ENCODE measurements at places on chromosomes 4 and X.

DNA sequence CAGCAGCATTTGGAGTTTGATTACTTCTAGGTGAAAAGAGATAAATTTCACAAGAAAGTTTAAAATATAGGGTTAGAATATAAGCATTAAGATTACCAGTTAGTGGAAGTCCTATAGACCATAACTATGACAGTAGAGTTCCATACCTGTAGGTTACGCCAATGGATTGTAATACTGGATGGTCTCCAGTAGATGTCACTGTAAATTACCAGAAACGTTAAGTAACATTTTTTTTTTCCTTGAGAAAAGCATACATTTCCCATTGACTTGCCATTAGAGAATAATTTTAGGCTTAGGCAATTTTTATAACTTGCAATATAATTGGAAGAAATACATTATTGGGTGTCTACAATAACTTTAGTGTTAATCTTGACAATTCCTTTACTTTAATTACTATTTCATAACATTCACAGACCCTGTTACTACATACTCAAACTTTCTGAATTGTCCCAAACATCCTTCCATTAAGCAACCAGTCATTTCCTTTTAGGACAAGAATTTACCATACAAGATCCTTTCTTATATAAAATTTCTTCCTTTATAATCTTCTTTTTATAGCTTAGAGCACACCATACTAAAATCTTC, 304.1 kb upstream of the TECRL start:
- DNase-seq = no peak

DNA sequence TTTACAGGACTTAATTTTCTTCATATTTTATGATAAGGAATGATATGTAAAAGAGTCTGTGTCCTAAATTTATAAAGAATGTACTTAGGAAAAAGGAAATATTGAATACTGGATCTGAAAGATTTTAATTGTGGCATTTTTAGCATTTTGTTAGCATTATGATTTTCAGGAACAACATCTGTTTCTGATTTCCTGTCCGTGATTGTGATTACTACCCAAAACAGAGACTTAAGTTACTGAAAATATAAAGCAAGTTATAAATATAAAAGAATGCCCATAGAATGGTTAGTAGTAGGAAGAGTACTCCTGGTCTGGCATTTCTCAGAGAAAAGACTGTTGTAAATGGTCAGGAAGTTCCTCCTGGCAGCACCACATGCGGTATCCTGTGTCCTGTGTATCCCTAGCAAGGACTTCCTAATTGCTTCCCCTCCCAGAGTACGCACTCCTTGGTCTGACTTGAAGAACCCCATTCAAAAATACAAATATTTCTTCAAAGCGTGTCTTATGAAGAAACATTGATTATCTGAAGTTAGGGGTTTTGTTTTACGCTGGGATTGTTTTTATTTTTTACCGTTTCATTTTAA, 88.9 kb downstream of the RS1 start:
- no peak for DNase-seq

GRCh38 chr4:139207873-139208403, 30.9 kb upstream of the ELF2 start:
- DNase-seq = no peak

- no peak for DNase-seq
Measured at GRCh38 chr4:83150653-83151330, 36.3 kb upstream of the PLAC8 start.

GRCh38 chr4:118124997-118125396, 90.7 kb downstream of the NDST3 start:
- no peak for DNase-seq

DNA sequence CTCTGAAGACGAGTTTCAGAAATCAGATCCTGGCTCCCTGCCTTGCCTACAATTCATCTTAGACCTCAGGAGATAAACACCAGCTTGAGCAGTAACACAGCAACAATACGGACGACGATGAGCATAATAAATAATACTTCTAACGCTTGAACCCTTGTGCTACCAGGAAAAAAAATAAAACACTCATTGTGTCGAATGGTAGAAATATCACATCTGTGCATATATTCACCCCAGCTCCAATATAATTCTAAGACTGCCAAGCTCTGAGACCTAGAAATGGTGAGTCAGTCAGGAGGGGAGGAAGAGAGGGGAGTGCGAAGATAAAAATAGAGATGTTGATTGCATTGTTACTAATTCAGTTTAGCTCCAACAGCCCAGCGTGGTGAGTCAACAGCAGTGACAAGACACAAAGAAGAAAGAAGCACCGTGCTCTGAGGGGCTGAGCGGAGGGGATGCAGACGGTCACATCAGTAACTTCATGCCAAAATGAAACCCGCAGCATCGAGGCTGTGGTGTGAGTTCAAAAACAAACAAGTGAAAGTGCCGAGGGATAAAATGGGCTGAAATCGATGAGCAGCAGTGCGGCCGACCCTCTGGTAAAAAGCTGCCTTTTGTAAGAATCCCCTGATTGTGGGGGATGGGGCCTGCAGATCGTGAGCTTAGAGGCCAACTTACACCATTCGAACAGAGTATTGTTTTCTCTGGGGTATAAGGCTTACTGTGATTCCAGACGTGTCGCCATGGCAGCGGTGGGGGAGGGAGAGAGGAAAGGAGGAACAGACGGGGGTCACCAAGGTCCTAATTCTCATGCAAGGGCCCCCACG, 150.4 kb downstream of the MGST2 start:
- no peak for DNase-seq

DNA sequence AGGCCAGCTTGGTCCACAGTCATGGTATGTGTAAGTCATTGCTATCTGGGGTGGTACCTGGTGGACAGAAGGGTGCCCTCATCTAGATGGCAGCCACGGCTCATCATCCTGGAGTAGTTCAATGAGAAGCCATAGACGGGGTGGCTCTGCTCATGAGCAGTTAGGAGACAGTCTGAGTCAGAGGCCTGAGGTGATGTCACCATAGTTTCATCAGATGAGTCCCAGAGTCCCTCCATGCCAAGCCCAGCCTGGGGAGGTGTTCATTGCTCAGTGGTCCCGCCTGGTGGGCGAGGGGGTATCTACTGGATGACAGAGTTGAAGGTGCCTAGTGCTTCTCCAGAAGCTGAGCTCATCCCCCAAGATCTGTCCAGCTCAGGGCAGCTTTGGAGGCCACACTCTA, 49.8 kb downstream of the DLG3 start:
- DNase-seq = no peak

- no peak for DNase-seq
Measured at GRCh38 chr4:176054942-176055341, 10.7 kb upstream of the WDR17 start.

GRCh38 chr4:87916626-87917025, 58.9 kb upstream of the SPP1 start:
- DNase-seq = no peak

DNA sequence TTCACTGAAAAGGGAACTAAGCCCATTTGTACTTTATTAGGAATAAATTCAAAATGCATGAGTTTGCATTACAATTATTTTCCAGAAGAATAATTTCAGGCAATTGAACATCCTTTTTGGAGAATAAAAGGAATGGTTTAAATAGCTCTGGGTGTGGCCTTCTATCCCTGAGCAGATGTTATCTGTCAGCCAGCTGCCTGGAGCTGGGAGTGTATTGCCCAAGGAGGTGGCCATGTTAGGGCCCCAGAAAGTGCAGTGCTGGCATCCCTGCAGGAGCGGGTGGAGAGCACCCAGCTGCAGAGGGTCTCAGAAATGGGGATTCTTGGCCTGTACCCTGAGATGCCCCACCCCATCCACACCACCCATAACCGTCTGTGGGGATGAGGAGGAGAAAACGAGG, 21.6 kb upstream of the VEGFD start:
- no peak for DNase-seq

- DNase-seq = no peak
Measured at GRCh38 chr4:138595731-138596460, 353.7 kb upstream of the SLC7A11 start.

DNA sequence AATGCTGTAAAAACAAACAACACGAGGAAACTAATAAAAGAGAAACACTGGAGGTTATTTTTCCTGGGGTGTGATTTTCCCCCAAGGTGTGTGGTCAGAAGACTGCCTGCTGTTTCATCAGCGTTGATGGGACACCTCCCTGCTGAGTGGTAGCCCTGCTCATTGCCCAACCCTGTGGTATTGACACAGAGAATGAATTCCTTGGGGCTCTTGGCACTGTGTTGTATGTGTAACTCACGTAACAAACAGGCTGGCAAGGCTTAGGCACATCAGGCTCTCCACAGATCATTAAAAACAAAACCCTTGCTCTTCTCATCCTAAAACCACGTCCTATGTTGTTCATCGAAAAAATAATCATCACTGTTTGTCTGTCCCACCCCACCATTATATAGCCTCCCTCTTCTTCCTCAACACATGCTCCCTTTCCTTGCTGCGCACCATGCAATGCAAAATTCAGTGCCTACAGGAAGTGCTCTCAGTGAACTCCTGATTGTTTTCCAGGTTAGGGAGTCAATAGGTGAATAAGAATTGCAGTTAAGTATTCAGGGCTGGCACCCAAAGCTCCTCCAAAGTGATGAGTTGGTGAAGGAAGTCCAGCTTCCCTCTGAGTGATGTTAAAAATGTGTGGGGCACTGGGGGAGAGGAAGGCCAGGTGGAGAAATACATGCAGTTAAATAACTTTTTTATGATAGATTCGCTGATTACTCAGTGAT, 11.4 kb upstream of the PUDP start:
- no peak for DNase-seq

DNA sequence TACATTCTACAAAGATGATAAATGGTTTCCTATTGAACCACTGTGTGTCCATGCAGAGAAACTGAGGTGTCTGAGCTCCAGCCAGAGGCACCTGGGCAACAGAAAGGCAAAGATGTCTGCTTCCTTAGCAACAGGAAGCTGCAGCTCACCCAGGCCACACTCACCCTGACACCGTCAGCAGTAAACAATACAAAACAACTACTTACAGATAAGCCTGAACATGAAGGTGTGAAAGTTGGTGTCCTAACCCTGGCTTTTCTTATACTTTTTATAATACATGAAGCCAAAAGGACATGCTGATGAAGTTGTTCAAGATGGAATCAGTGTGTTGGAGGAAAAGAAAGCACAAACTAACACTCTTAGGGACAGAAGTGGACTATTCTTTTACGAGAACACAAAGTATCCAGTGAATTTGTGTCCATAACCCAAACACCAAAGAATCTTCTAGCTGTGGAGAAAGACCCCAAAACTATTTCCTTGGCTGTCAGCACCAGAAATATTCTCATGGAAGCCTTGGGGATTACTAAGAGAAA, 117.3 kb downstream of the SYNPO2 start:
- DNase-seq = no peak

DNA sequence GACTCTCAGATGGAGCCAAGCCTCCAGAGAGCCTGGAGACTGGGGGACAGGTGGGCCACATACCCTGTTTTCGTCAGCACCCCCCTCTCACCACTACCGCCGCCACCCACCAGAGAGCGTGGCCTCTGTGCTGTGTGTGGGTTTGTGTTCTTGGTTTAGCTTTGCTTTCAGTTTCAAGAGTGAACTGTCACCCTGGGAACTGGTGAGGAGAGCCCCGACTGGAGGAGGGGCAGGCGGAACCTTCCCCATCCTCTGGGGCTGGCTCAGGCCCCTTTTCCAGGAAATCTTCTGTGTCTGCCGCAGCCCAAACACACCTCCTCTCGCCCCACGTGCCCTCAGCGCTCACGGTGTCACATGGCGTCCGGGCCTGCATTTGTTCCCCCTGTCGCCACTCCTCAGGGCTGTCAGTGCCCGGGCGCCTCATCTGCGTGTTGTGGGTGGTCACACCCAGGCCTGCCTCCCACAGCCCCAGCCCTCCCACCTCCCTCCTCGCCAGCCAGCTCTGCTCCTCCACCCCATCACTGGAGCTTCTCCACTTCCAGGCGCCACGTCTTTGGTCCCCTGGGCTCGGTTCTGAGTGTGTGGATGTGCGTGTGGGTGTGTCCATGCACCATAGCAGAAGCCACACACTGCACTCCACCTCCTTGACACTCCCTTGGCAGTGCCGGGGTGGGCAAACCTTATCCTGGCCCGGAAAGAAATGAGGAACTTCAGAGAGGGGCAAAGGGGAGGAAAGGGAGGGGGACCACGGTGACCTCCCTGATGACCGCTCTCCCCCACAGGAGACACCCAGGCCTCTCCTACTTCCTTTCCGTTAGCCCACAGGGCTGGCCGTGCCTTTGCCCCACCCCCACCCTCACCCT, 27.8 kb downstream of the ELF4 start:
- DNase-seq = peak; percentile 46

- no peak for DNase-seq
Measured at GRCh38 chr4:858831-859451, 33.0 kb upstream of the CPLX1 start.

- no peak for DNase-seq
Measured at GRCh38 chr4:76729460-76729859, 168.5 kb downstream of the SOWAHB start.

GRCh38 chr4:47771020-47771419, 66.8 kb downstream of the CORIN start:
- DNase-seq = no peak

DNA sequence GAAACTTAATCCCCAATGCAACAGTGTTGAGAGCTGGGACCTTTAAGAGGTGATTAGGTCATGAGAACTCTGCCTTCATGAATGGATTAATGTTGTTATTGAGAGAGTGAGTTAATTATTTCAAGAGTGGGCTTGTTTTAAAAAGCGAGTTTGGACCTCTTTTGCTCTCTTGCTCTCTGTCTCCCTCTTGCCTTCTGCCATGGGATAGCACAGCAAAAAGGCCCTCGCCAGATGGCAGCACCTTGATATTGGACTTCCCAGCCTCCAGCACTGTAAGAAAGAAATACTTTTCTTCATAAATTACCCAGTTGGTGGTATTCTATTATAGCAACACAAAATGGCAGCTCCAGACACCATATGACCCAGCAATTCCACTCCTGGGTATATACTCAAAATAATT, 7.0 kb upstream of the ATP6AP2 start:
- no peak for DNase-seq

- no peak for DNase-seq
Measured at GRCh38 chrX:8906299-8906938, 105.2 kb upstream of the FAM9A start.

DNA sequence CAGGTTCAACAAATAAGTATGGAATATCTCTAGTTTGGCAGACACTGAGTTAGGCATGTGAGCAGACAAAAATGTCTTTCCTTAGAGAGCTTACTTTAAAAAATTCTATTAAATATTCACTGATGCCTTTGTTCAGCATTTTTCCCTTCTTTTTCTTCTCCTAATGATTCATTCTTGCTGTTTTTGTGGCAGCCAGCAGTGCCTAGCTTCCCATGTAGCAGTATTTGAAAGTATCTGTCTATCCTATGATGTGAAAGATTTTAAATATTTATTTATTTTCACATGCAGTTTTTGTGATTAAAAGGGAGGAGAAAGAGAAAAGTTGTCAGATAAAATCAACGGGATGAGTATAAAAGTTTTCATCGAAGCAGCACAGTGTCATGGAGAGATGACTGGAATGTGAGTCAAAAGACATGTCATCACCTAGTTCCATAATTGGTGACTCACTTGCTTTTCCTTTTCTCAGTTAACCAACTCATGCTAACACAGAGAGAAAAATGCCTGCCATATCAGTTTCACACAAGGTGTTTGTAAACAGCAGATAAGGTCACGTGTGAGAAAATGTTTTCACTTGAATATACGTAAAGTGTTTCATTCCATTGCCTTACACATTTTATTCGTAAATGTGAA, 69.8 kb downstream of the BMPR1B start:
- DNase-seq = no peak

All from stimulated activated CD8-positive, alpha-beta memory T cell treated with anti-CD3 and anti-CD28 coated beads, Interleukin-4, amount 100 ng/mL, for 1 hour (primary cell).